ENCODE measurements at places on chromosomes 16 and 17. TPM values are rescaled to one million over a fixed set of nuclear protein-coding genes. Genes with fewer than 3 reads are reported as not detected.

- H3K4me1 ChIP-seq = peaks cover 97% of the 10 kb centered on the region
- DNase-seq = peak; percentile 58
- peak overlapping the region; percentile 96 for H3K27ac ChIP-seq
- peak overlapping the region; percentile 35 for H3K4me3 ChIP-seq
- peaks cover 9% of the 10 kb centered on the region for H3K36me3 ChIP-seq
Observed at GRCh38 chr16:72850021-72850420, 197.9 kb downstream of the ZFHX3 start.

DNA sequence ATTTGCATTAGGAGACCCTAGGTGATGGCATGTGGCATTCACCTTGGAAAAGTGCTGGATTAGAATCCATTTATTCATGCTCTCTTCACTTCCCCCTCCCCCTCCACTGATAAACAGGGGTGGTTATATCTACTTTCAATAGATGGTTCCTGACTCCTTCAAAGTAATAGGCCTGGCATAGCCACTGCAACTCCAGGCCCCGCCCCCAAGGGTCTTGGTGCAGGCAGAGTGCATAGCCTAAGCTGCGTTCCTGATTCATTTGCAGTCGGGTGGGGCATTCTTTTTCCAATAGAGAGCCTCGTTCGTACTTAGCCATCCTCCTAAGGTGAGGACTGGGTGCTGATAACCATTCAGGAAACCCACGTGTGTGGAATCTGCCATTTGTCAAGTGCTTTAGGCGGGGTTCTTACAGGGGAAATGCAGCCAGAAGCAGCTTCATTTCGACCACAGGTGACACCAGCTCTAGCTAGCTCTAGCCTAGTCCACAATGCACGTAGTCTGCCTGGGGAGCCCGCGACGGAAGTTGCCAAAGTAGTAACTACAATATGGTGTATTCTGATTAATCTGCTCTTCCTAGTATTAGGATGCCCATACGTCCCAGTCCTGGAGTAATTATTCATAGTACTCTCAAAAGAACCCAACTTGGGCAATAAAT lies 11.1 kb downstream of the UBE2O start:
- DNase-seq = no peak
- H3K4me1 ChIP-seq = peaks cover 42% of the 10 kb centered on the region
- H3K27ac ChIP-seq = no peak overlapping the region
- H3K27me3 ChIP-seq = no peaks in the 10 kb centered on the region
- H3K4me3 ChIP-seq = no peak overlapping the region

DNA sequence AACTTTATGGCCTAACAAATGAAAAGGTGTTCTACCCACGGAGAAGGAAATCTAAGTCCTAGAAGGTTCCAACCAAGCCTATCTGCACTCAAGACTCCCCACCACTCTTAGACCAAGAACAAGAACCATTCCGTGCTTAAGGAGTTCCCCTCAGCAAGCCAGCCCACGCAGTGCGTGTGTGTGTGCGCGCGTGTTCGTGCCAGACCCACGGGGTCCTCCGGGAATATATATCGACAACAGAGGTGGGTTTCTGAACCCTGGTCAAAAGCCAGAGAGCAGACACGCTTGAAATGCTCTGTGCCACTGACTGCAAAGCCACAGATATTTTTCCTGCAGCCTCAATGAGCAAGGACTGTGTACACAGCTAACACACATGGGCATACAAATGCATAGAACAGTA lies 70.7 kb downstream of the SLC39A11 start:
- no peak overlapping the region for H3K27ac ChIP-seq
- H3K4me3 ChIP-seq = no peak overlapping the region
- no peak for DNase-seq
- peaks cover 4% of the 10 kb centered on the region for H3K36me3 ChIP-seq
- H3K27me3 ChIP-seq = no peaks in the 10 kb centered on the region

Gene RAC3
- 32.7 TPM for total RNA-seq

DNA sequence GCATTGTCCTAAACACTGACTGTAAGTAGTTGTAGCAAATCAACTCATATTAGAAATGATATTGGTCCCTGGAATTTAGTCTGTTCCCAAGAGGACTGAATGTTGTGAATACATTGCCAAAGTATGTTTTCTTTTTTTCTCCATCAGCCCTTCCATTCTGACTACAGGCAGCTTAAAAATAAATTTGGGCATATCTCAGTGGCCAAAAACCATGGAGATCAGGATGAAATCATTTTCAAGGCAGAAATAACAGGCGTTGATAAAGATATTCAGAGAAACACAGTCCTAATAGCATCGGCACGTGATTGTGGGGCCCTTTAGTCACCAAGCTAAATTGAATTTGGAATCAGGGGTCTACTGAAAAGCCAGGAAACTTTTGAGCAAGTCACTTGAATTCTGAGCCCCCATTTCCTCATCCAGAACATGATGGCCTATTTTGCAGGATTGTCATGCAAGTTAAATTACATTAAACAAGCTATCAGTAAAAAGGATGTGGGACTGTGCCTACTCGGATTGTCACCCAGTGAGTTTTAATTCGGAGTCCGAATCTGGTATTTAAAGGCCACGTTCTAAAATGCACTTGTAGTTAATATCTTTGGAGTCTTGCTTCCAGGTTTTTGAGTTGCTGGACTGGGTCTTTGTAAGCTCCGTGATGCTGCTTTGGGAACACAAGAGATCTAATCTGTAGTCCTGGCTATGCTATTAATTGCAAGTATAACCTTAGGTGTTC lies 17.1 kb downstream of the HLF start:
- H3K4me1 ChIP-seq = peaks cover 38% of the 10 kb centered on the region
- no peak for DNase-seq
- H3K4me3 ChIP-seq = no peak overlapping the region

Gene ABCA3
- 16.3 TPM for total RNA-seq

GRCh38 chr16:89909777-89910716 lies 8.6 kb upstream of the MC1R start:
- DNase-seq = peak; percentile 94
- H3K27me3 ChIP-seq = no peaks in the 10 kb centered on the region
- peaks cover 31% of the 10 kb centered on the region for H3K36me3 ChIP-seq

- H3K4me3 ChIP-seq = no peak overlapping the region
- no peak for DNase-seq
- H3K4me1 ChIP-seq = peaks cover 10% of the 10 kb centered on the region
Observed at GRCh38 chr17:62866471-62866870, 58.4 kb upstream of the MARCHF10 start.

DNA sequence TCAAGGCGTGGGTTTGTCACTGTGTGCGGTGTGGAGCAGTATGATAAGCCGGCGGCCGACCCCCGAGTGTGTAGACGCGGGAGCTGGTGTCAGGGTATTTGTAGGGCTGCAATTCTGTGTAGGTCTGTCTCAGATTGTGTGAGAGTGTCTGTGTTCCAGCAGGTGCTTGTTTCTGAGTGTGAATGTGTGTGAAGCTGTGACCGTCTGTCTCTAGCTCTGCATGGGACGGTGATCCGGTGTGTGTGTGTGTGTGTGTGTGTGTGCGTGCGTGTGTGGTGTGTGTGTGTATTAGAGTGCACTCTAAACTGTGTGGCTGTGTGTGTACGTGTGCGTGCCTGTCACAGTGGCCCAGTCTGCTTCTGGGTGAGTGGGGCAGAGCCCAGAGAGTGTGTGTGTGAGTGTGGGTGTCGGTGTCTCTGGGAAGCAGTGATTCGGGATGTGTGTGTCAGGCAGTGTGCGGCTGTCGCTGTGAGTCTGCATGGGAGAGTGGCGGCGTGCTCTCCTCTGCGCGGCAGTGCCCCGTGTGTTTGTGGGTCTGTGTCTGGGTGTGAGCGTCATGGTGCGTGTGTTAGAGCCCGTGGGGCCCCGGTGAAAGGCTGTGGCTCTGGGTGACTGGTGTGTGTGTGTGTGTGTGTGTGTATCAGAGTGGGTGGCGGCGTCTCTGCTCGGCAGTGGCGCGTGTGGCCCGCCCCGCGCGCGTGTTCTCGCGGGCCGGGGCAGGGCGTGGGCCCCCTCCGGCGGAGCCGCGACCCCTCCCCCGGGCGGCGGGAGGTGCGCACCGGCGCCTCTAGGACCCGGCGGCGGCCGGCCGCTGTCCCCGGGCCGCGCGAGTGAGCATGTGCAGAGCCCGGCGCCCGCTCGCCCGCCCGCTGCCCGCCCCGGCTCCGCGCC lies at the start of gene WSCD1:
Gene WSCD1 (plus strand): TSS at position 841 of the 891 bp plus-strand sequence. CDS start 10,280 bp downstream, outside the sequence.
- H3K27ac ChIP-seq = no peak within 1 kb of the TSS
- peaks cover 43% of the 10 kb centered on the region for H3K27me3 ChIP-seq
- DNase-seq = peak; percentile 76

Gene KRTAP17-1
- total RNA-seq = not detected

DNA sequence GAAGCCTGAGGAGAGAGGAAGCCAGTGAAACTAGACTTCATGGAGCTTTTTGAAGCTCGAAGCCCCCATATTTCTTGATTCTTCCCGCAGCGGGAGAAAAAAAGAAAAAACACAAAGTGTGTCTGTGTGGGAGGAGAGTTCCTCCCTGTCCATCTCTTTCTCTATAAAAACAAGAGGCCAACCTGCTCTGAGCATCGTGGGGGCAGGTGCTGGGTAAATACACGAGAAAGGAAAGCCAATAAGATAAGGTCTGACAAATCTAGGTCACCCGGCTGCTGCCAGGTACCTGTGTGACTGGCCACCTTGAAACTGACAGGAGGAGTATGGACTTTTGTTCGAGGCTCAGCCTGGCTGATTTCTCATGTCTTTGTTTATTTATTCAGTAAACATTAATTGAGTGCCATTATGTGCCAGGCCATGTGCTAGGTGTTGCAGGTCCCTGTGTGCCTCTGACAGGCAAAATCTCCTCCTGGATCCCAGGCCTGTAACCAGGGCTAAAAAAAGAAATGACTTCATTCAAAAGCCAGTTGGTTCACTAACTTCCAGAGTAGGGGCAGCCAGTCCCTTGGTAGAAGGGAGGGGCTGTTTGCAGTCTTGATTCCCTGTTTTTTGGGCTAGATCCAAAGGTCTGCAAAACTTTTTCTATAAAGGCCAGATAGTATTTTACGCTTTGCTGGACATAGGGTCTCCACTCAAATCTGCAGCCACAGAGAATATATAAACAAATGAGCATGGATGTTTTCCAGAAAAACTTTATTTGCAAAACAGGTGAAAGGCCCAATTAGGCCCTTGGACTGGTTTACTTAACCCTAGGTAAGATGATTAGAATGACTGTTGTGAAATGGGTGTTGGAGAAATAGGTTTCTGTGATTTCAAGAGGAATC lies 35.6 kb downstream of the YPEL2 start:
- peak overlapping the region; percentile 38 for H3K4me3 ChIP-seq
- H3K36me3 ChIP-seq = peaks cover 3% of the 10 kb centered on the region
- peaks cover 91% of the 10 kb centered on the region for H3K4me1 ChIP-seq
- DNase-seq = no peak

GRCh38 chr17:57570724-57571344 lies 174.3 kb downstream of the CCDC182 start:
- no peaks in the 10 kb centered on the region for H3K36me3 ChIP-seq
- no peaks in the 10 kb centered on the region for H3K4me1 ChIP-seq
- H3K27ac ChIP-seq = no peak overlapping the region
- H3K4me3 ChIP-seq = no peak overlapping the region
- DNase-seq = no peak
- H3K27me3 ChIP-seq = no peaks in the 10 kb centered on the region

GRCh38 chr17:17075125-17075781 lies 33.0 kb downstream of the MPRIP start:
- peaks cover 88% of the 10 kb centered on the region for H3K4me1 ChIP-seq
- peaks cover 22% of the 10 kb centered on the region for H3K36me3 ChIP-seq
- H3K4me3 ChIP-seq = no peak overlapping the region
- DNase-seq = peak; percentile 59
- peak overlapping the region; percentile 84 for H3K27ac ChIP-seq

GRCh38 chr16:85983606-85984230 lies 84.8 kb downstream of the IRF8 start:
- no peaks in the 10 kb centered on the region for H3K4me1 ChIP-seq
- no peaks in the 10 kb centered on the region for H3K36me3 ChIP-seq
- no peak overlapping the region for H3K27ac ChIP-seq
- H3K27me3 ChIP-seq = peaks cover 71% of the 10 kb centered on the region
- no peak overlapping the region for H3K4me3 ChIP-seq
- DNase-seq = no peak

GRCh38 chr17:19647697-19648474 lies 665 bp upstream of the ALDH3A2 start:
- H3K4me1 ChIP-seq = peaks cover 51% of the 10 kb centered on the region
- no peaks in the 10 kb centered on the region for H3K27me3 ChIP-seq
- H3K4me3 ChIP-seq = peak overlapping the region; percentile 97
- H3K27ac ChIP-seq = peak overlapping the region; percentile 100
- no peaks in the 10 kb centered on the region for H3K36me3 ChIP-seq
- DNase-seq = peak; percentile 91

GRCh38 chr16:56589141-56590039 lies at the start of gene MT3:
Gene MT3, plus strand, starts transcription at chr16:56589528. Its CDS starts 63 bp downstream, at chr16:56589591.
- no peak within 1 kb of the TSS for H3K27ac ChIP-seq

Gene CMTM2
- not detected for total RNA-seq

DNA sequence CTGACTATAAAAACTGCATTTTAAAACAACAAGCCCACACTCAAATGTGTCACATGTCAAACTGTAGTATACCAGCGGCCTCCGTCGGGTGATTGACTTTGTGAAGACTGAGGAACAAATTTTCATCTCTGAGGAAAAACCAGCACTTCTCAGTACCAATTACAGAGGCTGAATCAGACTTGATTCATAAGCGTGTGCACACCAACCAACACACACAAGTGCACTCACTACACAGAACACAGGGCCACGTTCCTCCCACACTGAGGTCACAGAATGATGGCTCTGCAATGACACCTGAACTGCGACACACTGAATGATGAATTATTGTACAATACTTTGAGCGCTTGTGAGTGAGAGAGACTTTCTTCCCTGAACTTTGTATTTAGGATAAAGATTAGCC lies 29.6 kb downstream of the XPO6 start:
- H3K36me3 ChIP-seq = no peaks in the 10 kb centered on the region
- H3K4me3 ChIP-seq = no peak overlapping the region
- peaks cover 55% of the 10 kb centered on the region for H3K4me1 ChIP-seq
- DNase-seq = no peak
- peak overlapping the region; percentile 77 for H3K27ac ChIP-seq

Gene ATAD5
- 1.4 TPM for total RNA-seq

DNA sequence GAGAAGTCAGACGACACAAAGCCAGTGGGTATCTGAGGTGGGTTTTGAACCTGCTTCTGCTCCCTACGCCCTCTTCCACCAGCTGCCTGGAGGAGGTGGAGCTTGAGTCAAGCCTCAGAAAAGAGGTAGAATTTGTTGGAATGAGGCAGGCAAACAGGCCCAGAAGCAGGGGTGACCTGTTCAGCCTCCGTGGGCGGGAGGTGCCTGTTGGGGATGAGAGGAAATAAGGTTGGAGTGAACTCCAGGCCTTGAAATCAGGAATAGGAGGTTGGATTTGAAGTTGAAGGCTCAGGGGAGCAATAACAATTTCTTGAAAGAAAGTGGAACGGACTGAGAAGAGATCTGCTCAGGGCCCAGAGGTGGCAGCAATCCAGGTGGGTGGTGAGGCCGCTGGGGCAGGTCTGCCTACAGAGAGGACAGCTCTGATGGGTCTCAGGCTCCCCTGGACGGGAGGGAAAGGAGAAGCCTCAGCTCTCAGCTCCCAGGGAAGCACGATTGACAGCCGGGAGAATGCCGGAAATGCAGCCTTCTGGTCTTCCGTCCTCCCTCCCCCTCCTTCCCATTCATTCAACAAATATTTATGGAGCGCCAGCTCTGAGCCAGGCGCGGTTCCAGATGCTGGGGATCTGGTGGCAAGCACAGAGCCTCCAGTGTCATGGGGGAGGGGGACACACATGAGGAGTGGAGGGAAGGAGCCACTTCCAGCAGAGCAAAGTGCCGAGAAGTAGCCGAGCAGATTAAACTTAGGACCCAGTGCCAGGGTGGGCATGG lies 61.9 kb upstream of the CIBAR2 start:
- no peak for DNase-seq
- peak overlapping the region; percentile 84 for H3K27ac ChIP-seq
- no peaks in the 10 kb centered on the region for H3K27me3 ChIP-seq
- peaks cover 43% of the 10 kb centered on the region for H3K4me1 ChIP-seq

Gene ALOX15
- total RNA-seq = not detected

Gene CES4A
- total RNA-seq = 2.6 TPM

All from chondrocyte (in vitro differentiated cells).